Vein endothelial cell (primary cell): ENCODE measurements at places on chromosomes 7 and 10. TPM values are rescaled to one million over a fixed set of nuclear protein-coding genes. Genes with fewer than 3 reads are reported as not detected.

The TBX20 gene
- total RNA-seq = not detected in 2 replicates

The CELF2 gene
- 20.3 and 30.6 TPM in 2 replicates for total RNA-seq

The GPRIN2 gene
- total RNA-seq = not detected in 2 replicates

The RHOBTB1 gene
- total RNA-seq = 45.6 and 51.6 TPM in 2 replicates

The CPA1 gene
- total RNA-seq = not detected in 2 replicates

The ACSL5 gene
- 18.3 and 26.7 TPM in 2 replicates for total RNA-seq

The TWNK gene
- 5.3 and 5.6 TPM in 2 replicates for total RNA-seq

The CPED1 gene
- 0.65 and 2.5 TPM in 2 replicates for total RNA-seq

The PNLIP gene
- not detected in 2 replicates for total RNA-seq

The KCNMA1 gene
- 0.19 TPM in 1 of 2 replicates, not detected in the other for total RNA-seq

The VAX1 gene
- total RNA-seq = not detected in 2 replicates

The CC2D2B gene
- 0.86 and 1.3 TPM in 2 replicates for total RNA-seq

The PGAM1 gene
- total RNA-seq = 491 and 495 TPM in 2 replicates

The ACBD7 gene
- 0.65 and 1.9 TPM in 2 replicates for total RNA-seq
